ENCODE measurements at places on chromosomes 3 and 15.
A peak's percentile ranks its signal among the peaks of the same experiment; 100 is the strongest.

GRCh38 chr3:114499976-114500375 is 206.1 kb downstream of the TIGIT start:
- DNase-seq: peak; percentile 17

GRCh38 chr3:32857921-32858320 is 40.1 kb downstream of the TRIM71 start:
- no peak for DNase-seq

DNA sequence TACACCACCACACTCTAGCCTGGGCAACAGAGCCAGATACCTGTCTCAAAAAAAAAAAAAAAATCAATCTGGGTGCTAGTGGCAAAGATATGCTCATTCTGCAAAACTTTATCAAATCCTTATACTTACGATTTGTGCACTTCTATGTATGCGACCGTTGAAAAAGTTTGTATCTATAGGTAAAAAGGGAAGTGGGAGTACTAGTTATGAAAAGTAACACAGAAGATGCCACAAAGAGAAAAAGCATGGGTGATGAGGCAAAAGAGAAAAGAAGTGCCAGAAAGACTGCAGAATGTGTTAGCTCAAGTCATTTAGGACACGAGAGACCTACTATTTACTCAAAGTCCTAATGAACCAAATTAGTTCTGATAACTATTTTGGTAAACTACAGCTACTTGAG is 407.8 kb downstream of the SHQ1 start:
- DNase-seq: no peak

GRCh38 chr3:62184559-62184958 is 188.8 kb downstream of the FEZF2 start:
- no peak for DNase-seq

GRCh38 chr3:95434491-95434890 is 1371.6 kb downstream of the NSUN3 start:
- peak; percentile 47 for DNase-seq

- no peak for DNase-seq
These were observed 13.8 kb downstream of the THSD4 start for GRCh38 chr15:71128939-71129562.

- DNase-seq: peak; percentile 61
These were observed 17.1 kb upstream of the RFC4 start for GRCh38 chr3:186823386-186823785.

DNA sequence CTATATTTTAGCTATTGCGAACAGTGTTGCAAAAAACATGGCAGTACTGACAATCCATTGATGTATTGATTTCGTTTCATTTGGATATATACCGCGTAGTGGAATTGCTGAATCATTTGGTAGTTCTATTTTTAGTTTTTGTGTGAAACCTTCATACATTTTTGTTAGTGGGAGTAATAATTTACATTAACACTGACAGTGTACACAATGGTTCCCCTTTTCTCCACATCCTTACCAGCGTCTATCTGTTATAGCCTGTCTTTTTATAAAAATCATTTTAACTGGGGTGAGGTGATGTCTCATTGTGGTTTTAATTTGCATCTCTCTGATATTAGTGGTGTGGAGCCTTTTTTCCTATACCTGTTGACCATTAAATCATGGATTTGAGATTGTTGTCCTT is 392.4 kb upstream of the ALCAM start:
- DNase-seq: no peak

- no peak for DNase-seq
These were observed 51.5 kb downstream of the KATNBL1 start for GRCh38 chr15:34158355-34158754.

DNA sequence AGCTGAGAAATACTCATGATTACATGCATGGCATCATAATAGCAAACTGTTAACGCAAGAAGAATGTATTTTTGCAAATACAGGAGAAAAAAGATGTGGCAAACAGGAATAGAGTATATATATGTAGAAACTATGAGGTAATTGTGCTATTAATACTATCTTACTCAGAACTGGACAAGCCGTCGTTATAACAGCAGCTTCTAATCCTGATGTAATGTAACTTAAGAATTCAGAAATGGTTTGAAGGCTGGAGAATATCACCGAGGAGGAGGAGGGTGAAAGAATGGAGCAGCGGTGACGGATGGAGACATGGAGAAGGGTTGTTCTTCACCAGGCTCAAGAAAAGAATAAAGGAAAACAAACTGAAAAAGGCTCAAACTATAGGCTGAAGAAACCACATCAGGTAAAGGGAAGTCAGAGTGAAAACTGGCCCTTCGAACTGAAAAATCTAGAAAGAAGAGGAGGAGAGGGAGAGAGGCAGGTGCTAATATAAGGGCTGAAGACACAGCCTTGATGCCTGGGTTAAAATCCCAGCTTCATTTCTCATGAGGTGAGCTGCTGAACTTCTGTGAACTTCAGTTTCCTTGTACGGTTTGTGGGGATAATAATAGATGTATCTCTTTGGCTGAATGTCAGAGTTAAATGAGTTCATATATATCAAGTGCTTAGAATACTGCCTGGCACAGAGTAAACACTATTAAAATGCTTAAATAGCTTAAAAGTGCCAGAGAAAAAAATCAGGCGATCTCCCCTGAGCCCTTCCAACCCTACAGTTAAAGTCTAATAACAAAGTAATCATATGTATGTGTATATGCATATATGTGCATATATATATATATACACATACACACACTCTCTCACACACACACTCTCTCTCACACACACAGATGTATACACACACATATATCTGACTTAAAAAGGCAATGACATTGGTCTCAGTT is 43.9 kb downstream of the GOLIM4 start:
- peak; percentile 66 for DNase-seq

DNA sequence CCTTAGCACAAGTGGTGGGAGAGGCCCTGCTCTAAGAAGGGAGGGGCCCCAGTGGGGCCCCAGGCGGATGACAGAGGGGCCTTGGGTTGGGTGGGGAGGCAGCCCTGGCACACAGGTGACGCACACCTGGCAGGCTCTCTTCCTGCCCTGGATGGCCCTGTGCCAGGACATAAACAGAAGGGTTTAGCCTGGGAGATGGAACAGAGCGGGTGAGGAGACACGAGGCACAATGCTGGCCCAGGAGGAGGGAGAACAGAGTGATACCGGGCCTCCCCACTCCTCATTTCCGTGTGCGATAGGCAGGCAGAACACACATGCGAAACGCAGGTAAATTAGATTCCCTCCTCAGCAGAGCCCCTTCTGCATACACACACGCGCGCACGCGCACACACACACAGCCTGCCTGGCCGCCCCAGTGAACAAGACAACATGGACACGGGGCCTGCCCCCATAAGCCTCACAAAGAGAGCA is 39.8 kb downstream of the IDH2 start:
- DNase-seq: no peak

DNA sequence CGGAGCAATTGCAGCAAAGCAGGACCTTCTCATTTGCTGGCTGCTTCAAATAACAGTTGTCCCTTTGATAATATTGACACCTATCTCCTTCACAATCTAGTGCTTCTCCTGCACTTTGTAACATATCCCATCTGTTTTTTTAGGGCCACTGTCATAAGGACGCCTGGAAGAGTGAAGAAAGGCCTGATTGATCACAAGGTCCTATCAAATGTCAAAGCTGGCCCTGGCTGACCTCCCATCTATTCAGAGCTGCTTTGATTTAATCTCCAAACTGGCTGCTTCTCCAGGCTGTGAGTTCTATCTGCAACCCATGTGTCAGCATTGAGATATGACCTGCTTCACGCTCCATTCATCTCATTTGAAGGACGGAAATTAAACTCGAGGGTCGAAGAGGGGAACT is 601.2 kb upstream of the KCNMB2 start:
- no peak for DNase-seq

DNA sequence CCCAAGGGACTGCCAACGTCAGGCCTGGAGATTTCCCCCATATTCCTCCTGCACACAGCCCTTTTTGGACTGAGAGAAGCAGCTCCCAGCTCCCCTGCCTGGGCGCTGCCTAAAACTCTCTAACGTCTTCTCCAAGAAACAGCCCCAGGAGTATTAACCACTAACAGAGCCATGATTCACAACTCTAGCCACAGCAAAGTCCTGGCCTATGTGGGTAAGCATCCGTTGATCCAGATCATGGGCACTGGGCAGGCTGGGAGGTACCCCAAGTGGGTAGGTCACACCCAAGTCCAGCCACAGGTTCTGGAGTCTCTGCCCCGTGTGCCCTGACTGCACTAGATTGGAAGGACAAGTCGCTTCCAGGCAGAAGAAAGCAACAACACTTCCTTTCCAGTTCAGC is 31.9 kb downstream of the NBEAL2 start:
- DNase-seq: no peak

DNA sequence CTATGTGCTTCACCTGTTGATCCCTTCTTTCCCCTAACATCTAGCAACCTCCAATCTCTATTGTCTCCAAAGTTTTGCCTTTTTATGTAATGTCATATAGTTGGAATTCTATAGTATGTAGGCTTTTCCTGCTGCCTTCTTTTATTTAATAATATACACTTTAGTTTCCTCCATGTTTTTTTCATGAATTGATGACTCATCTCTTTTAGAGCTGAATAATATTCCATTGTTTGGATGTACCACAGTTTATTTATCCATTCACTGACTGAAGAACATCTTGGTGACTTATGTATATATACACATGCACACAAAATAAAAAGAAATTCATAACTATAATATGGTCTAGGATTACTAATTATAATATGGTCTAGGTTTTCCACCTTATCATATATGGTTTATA is 1314.2 kb downstream of the OTOL1 start:
- no peak for DNase-seq

GRCh38 chr15:85618956-85619491 is 175.7 kb downstream of the KLHL25 start:
- peak; percentile 96 for DNase-seq

- DNase-seq: no peak
These were observed 527.3 kb downstream of the SHQ1 start for GRCh38 chr3:72320955-72321303.

GRCh38 chr3:54159917-54160316 is 37.6 kb downstream of the CACNA2D3 start:
- no peak for DNase-seq

DNA sequence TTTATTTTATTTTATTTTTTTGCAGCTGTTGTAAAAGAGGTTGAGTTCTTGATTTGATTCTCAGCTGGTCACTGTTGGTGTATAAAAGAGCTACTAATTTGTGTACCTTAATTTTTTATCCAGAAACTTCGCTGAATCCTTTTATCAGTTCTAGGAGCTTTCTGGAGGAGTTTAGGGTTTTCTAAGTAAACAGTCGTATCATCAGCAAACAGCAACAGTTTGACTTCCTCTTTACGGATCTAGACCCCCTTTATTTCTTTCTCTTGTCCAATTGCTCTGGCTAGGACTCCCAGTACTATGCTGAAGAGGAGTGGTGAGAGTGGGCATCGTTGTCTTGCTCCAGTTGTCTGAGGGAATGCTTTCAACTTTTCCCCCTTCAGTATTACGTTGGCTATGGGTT is 165.8 kb upstream of the KCNMB2 start:
- DNase-seq: no peak

DNA sequence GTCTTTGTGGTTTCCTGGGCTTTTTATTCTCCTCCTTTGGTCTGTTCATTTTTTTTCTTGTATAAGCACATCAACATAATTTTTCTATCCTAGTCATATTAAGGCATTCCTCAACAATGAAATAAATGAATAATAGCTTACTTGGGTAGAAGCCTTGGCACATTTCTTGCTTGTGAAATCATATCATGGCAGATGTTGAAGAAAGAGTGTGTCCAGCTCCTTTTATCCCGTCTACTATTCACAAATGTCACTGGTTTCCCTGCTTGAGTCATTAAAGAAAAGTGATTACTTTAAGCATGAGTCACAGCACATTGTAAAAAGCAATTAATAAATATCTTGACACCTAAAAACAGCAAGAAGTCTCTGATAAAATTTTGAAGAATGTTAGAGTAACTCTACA is 42.1 kb downstream of the MINAR1 start:
- peak; percentile 46 for DNase-seq

DNA sequence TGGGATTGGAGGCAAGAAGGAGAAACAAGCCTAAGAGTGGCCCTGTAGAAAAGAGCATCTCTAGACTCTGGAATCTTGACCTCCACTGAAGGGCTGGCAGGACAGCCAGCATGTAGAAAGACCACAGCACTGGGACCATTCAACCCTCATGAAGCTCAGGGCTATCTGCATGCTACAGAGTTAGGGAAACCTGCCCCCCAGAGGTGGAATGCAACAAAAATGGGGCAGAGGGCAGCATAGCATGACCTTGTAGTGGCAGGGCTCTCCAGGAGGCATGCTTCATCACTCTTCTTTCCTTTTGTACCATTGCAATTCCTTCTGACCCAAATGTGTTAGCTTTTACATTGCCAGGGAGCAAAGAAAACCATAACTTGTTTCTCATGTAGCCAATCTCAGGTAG is 445.4 kb downstream of the EPHB1 start:
- no peak for DNase-seq

DNA sequence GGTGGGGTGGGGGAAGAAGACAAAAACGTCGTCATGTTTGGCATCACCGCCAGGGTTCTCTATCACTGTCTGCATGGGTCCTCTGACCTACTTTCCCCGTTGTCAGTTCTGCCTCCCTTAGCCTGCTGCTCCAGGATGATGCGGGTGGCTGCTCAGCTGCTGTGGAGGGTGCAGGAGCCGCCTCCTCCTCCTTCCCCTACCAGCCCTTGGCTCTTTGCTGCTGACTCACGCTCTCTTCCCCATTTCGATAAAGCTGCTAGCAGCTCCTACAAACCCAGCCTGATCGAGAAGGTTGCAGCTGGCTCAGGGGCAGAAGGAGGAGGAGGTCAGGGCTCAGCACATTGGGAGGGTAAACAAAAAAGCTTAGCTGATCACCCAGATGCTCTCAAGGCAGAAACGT is 49.5 kb upstream of the SEC13 start:
- peak; percentile 57 for DNase-seq

- DNase-seq: peak; percentile 94
These were observed 57.8 kb upstream of the HRH1 start for GRCh38 chr3:11096266-11097139.

DNA sequence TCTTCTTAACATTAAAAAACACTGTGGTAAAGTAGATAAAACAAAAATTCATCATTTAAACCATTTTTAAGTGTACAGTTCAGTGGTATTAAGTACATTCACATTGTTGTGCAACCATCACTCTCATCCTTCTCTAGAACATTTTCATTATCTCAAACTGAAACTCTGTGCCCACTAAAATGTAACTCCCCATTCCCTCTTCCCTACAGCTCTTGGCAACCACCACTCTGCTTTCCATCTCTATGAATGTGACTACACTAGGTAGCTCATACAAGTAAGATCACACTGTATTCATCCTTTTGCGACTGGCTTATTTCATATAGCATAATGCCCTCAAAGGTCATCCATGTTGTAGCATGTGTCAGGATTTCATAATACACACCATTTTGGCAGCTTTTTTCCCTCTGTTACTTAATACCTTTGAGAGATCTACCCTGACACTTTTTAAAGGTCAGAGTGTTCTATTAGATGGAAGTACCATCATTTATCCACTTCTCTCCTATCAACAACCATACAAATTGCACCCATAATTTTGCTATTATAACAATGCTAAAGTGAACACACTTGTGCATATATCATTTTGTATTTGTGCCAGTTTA is 42.9 kb upstream of the FRMD4B start:
- DNase-seq: no peak

- no peak for DNase-seq
These were observed 24.6 kb downstream of the CA12 start for GRCh38 chr15:63357061-63357460.

- peak; percentile 31 for DNase-seq
These were observed 165.2 kb upstream of the HES1 start for GRCh38 chr3:193970773-193971206.

Data from fibroblast of skin of back (primary cell).